Aorta (tissue), 5 donors: ENCODE measurements at places on chromosomes 12 and 14. TPM values are rescaled to one million over a fixed set of nuclear protein-coding genes. Genes with fewer than 3 reads are reported as not detected.

The GZMB gene
- total RNA-seq: 3.0 TPM

The ADGRD1 gene
- total RNA-seq: 59.2 TPM

The GLIPR1L2 gene
- 0.94 TPM for total RNA-seq

The L2HGDH gene
- 2.7 TPM for total RNA-seq

The LBHD2 gene
- not detected for total RNA-seq

The SLC10A1 gene
- total RNA-seq: not detected

The CDC42BPB gene
- total RNA-seq: 95.8 TPM

The SERPINA3 gene
- 200 TPM for total RNA-seq

The TTC8 gene
- 14.1 TPM for total RNA-seq
